ENCODE measurements at places on chromosomes 11 and 22.

DNA sequence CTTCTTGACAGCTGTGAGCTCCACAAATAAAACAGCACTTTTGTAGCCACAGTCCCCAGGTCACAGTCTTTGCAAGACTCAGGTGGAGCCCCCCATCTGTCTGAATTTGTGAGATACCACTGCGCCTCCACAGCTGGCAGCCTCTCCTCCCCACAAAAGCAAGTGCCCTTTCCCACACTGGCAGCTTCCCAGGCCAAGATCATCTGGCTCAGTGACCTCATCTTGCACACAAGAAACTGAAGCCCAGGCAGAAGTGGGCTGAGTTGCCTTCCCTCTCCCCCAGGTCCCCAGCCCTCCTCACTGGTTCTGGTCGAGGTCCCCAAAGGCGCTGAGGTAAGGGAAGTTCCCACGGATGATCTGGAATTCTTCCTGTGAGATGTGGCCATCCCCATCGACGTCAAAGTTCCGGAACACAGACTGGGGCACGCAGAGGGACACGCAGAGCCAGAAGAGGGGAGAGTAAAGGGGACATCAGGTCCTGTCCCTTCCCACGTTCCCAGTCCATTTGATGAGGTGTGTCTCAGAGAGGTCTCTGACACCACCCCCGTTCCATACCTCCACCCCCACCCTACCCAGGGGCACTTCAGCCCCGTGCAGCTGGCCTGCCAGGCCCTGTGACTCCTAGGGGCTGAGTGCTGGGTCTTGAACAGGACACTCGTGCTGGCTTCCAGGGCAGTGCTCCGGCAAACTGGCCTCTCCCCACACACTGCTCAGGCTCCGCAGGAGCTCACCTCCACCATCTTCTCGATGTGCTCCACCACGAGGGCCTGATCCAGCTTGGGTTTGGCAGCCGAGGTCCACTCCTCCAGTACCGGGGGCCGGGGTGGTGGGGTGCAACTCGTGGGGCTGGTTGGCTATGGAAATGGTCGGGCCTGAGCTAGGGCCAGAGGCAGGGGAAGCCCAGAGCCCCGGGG lies 8.9 kb downstream of the RASGRP2 start:
- DNase-seq = no peak

- no peak for DNase-seq
Measured at GRCh38 chr11:119166368-119167076, 2.0 kb upstream of the NLRX1 start.

GRCh38 chr11:130144861-130145281 lies 14.7 kb upstream of the ST14 start:
- DNase-seq = no peak

- DNase-seq = no peak
Measured at GRCh38 chr11:58907780-58908179, 31.5 kb upstream of the GLYATL1 start.

- DNase-seq = no peak
Measured at GRCh38 chr11:130118165-130118564, 41.4 kb upstream of the ST14 start.

DNA sequence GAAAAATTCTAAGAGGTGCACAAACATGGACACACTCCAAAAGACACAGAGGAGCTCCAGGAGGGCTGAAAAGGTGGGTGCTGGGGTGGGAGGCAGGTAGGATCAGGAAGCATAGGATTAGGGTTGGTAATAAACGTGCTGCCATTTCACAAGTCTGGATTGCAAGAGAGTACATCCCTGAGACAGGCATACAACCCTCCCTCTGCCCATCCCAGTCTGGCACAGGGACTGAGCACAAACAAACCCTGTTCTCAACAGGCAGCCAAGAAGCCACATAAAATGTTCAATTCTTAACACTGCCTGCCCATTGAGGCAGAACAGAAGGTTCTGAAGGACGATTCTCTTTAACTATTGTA lies 18.5 kb downstream of the SLC35F2 start:
- no peak for DNase-seq

- DNase-seq = no peak
Measured at GRCh38 chr11:19727246-19727645, 14.6 kb downstream of the NAV2 start.

- DNase-seq = no peak
Measured at GRCh38 chr11:47532597-47533213, 20.2 kb downstream of the CELF1 start.

DNA sequence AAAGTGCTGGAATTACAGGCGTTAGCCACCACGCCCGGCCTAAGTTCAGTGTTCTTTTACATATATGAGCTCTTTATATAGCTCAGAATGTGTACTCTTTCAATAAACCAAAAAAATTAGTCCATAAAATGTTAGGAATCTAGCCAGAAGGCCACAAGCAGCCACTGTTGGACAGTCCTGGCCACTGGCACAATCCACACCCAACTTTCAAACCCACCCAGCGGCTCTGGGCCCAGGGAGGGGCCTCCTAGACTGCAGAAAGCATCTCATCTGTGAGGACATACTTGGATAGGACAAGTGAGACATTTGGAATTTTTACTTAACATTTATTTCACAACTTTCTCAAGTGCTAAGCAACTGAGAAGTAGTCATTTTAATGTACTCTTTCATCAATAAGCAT lies 6.4 kb downstream of the PACSIN2 start:
- no peak for DNase-seq

GRCh38 chr11:94513091-94513490 lies 830 bp downstream of the C11orf97 start:
- no peak for DNase-seq

DNA sequence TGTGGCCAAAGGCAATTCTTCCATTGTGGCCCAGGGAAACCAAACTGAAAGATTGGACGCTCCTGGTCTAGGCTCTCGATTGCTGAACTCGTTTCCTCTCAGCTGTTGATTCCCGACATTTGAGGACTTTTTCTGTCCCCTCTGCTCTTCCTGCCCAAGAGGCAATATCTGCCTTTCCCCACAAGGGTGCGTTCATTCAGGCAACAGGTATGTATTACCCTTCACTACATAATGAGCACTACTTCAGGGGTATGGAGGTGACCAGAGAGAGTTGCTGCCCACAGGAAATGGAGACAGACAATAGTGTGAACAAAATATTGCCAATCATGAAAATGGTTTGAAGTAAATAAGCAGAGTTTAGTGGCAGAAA lies 8.2 kb downstream of the PTH start:
- no peak for DNase-seq

DNA sequence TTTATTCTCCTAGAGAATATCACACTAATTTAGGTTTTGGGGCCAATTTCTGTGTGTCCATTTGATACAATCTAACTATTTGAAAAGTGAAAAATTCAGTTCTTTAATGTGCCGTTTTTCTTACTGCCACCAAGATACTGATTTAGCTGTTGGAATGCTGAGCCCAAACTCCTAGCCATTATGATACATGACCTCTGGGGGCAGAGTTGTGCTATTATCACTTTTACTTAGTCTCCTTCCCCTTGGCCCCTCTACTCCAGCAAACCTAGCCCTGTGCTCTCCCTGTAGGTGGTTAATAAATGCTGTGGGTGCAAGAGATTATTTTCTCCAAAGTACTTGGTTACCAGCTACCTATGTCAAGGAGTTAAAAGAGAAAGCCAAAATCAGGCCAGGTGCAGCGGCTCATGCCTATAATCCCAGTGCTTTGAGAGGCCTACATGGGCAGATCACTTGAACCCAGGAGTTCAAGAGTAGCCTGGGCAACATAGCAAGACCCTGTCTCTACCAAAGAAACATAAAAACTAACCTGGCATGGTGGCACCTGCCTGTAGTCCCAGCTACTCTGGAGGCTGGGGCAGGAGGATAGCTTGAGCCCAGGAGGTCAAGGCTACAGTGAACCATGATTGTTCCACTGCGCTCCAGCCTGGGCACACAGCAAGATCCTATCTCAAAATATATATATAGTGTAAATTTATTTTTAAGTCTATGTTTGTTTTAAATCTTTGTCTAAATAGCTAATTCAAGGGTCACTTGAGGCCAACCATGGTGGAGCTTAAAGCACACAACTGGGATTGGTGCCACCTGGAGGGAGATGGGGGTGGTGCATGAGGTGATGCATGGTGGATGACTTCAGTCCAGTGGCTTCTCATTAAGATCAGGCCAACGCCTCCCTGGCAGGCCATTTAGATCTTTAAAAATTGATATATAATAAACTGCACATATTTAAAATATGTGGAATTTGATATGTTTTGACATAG lies 193.2 kb upstream of the PLET1 start:
- peak; percentile 2 for DNase-seq

- no peak for DNase-seq
Measured at GRCh38 chr11:58963551-58964104, 24.3 kb downstream of the GLYATL1 start.

GRCh38 chr11:2377511-2378443 lies 667 bp downstream of the CD81 start:
- peak; percentile 44 for DNase-seq

DNA sequence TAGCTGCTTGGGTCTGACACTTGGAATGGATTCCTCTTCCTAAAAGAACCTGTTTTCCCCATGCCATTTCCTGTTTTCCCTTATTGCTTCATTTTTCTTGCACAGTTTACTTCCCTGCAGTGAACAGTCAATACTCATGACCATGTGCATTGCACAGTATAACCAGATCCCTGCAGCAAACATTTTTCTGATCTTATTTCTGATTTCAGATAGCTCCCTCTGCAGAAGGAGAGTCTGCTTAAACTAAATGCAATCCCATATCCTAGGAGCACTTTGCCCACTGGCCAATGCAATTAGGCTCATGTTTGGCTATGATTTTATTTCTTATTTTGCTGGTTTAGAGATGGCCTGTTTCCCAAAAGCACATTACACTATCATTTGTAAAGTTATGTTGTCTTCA lies 96.7 kb upstream of the CD44 start:
- DNase-seq = no peak

DNA sequence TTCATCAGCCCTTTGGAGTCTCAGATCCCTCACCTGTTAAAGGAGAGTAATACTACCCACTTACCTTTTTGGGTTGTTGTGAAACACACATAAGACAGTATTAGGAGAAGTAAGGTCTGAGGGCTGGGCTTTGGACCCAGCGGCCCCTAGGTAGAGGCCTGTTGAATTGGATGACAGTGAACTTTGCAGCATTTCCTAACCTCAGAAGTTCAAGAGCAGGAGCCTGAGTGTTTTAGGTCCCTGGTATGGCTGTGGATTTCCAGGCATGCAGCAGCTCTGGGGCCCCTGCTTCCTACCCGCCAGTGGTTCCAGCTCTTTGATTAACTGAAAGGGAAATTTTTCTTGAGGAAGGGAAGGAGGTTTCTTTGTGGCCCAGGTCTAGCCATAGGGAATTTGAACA lies 58.9 kb downstream of the TEAD1 start:
- DNase-seq = no peak

DNA sequence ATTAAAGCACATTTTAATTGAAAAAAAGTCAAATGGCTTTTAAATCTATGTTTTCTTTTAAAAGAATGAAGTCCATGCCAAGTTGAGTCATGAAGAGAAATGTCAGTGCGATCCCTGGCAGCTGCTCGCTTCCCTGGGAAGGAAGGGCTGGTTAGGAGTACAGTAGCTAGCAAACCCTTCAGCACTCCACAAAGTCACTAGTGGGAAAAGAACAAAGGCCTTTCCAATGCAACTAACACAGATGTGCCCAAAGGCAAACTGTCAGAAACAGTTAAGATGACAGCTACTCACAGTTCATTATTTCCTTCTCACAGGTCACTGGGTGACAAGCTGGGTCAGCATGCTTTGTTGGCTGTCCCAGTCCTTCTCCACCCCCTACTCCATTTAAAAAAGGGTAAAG lies 308.7 kb downstream of the DCDC1 start:
- DNase-seq = no peak

GRCh38 chr11:65778431-65778900 lies 2.3 kb downstream of the AP5B1 start:
- DNase-seq = no peak

- DNase-seq = no peak
Measured at GRCh38 chr22:49086181-49086580, 741.5 kb downstream of the BRD1 start.

DNA sequence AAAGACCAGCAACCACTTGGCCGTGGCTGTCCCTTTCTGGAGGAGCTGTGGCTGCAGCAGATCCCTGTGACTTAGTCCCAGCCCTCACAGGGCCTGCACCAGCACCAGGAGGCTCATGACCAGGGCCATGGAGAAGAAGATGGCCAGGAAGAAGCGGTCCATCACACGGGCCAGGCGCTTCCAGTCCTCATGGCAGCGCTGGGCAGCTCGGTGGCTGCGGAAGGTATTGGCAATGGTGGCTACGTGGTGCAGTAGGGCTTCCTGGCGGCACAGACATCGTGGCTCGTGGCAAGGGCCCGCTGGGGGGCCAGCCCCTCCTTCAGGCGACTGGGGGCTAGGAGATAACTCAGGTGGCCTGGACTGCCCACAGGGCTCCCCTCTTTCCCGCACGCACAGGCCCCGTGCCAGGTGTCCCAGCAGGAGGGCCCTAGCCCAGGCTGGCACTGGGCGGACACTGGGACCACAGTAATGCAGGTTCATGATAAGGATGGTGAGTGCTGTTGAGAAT lies 5.1 kb downstream of the CHRNA10 start:
- DNase-seq = no peak

DNA sequence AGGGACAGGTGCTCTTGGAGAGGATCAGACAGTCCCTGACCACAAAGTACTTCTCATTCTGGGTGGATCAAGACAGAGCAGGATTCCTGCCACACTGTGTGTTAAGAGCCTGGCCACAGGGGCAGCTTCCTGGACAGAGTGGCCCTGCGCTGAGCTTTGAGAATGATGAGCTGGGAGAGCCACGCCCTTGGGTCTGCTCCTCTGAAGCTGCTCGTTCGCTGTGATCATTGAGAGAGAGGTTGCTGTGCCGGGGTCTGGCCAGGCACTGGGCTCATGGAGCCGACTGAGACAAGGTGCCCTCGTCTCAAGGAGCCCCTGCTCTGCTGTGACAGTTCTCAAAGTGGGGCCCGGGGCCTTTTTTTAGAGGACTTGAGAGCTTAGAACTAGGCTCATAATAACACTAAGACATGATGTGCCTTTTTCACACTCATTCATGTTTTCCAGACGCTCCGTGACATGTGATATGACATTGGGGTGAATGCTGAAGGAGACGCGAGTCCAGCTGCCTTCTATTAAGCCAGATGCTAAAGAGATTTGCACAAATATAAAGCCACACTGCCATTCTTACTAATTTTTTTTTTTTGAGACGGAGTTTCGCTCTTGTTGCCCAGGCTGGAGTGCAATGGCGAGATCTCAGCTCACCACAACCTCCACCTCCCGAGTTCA lies 1.6 kb upstream of the MFRP start:
- no peak for DNase-seq

- no peak for DNase-seq
Measured at GRCh38 chr11:64231546-64231945, 1.2 kb downstream of the DNAJC4 start.

Data from stimulated activated CD4-positive, alpha-beta T cell treated with anti-CD3 and anti-CD28 coated beads, Interleukin-1b, Interleukin-23, amount 100 ng/mL, for 1 hour (primary cell).